ENCODE measurements at places on chromosomes 12 and 14.

DNA sequence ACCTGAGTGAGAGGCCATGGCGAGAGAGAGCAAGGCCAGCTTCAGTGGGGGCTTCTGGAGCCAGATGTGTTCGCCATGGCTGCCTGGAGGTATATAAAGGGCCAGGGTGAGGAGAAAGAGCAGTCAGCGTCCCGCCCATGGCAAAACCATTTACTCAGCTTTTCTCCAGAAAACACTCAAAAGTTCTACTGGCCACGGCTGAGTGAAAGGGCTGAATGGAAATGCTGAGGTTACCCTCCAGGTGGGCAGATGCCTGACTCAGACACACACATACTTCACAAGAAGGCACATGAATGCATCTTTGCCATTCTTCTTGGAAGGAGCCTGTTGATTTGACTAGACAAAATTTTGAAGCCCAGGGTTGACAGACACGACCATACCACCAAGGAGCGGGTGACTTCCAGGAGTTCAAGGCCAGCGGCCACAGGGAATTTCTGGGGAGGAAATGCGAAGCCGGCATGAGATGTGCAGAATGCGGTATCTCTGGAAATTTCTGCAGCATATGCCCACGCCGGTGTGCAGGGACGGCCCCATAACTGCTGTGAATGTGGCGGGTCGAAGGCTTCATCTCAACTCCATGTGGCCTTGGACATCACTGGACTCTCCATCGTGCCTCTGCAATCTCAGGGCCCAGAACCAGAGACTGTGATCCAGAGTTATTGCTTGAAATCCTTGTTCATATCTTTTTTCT lies at the start of gene IL31:
Gene IL31, minus strand, starts transcription at position 67 of the 691 bp plus-strand sequence. Its CDS starts 49 bp downstream, at position 18.
- DNase-seq = no peak

DNA sequence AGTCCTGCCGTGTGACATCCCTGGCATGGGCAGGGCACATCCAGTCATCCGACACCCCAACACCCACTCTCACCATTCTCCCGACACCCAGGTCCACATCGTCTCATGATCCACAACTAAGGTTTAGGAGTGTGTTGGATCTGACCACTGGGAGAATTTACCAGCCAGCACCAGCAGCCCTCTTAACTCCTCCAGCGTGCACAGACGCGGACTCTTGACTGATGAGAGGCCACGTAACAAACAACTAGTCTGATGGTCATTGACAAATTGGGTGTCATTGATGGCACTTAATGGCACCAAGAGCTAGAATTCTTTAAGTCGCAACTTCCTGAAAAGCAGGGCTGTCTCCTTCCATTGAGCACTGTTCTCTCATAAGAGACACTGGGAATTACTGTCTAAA lies 203.0 kb upstream of the SFSWAP start:
- no peak for DNase-seq

- no peak for DNase-seq
Observed at GRCh38 chr14:38887696-38888095, 215.3 kb downstream of the SEC23A start.

DNA sequence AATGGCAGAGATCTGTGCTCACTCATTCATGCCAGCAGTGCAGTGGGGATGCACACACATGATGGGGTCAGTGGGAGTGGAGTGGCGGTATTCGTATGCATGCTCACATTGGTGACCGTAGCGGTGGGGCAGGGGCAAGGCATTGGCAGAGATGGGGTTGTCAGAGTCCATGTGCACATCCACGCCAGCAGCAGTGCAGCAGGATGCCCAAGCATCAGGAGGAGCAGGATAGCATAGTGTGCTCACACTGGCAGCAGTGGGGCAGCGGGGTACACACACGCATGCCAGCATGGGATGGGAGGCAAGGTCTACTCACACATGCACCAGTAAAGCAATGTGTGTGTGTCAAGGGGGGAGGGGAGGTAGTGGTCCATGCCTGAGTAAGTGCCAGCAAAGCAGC lies 89.4 kb upstream of the GARIN6 start:
- no peak for DNase-seq

- DNase-seq = no peak
Observed at GRCh38 chr12:5560265-5560664, 128.4 kb downstream of the NTF3 start.

- DNase-seq = no peak
Observed at GRCh38 chr12:105622846-105623736, 292.6 kb downstream of the C12orf75 start.

DNA sequence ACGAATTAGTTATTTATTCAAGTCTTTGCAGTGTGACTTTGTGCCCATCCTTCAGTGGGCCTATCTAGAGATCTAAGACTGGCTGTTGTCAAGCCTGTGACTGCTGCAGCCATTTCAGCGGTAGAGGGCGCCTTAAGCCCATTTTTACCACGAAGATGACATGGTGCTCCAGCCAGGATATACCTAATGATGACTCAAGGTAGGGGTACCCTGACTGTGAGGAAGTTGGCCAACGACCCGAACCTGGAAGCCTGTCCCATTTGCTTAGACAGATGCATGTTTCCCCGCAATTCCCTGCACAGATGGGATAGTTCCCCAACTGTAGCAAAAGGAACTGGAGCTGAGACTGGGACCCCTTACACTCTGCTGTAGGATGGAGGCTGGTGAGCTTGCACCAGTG lies 41.3 kb downstream of the RAB3IP start:
- DNase-seq = no peak

DNA sequence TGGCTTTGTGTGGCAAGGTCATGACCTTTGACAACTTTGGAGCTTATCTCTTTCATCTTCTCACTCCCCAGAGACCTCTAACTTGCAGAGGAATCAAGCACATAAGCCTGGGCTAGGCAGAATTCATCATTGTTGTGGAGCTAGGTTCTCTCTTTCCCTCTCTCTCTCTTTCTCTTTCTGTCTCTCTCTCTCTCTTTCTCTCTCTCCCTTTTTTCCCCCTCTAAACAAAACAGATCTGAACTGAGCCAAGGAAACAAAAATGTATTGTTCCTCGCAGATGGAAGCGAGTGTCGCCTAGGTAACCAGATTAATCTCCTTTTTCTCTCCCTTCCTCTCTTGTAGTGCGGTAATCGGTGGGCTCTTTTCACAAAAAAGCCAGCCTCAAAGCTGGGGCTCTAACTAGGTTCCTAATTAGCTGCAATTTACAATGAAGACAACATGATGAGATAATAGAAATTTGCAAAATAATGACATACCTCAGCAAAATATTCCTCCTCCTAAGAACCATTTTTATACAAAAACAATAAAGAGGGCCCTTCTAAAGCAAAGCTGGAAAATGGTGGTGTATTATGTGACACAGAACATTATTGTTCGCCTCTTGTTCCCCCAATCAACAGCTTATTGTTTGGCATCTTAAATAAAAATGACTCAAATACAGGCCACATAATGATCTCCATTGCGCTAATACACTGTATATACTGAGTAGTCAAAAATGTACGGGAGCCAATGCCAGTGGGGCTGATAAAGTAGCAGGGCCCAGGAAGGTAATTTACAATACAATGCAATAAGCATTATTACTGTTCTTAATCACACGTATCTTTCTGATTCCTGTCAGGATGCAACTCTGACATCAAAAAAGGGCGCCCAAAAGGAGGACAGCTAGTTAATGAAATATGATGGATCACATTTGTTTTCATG lies 65.7 kb upstream of the SOX5 start:
- DNase-seq = no peak

DNA sequence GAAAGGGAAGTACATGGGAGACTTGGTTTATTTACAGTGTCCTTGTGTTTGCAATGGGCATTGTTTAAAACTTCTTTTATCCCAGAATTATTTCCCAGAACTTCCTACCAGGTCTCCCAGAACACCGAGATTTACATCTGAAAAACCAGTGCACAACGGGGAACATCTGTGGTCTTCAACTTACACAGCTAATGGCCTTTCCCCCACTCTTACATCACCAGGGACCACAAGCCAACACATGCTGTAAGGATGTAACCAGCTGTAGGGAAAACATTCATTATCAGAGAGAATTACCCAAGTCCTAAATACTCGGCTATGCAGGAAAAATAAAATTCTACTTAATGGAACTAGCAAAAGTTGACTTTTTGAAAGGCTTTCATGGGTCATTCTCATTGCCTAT lies 267.6 kb downstream of the DUSP6 start:
- no peak for DNase-seq

DNA sequence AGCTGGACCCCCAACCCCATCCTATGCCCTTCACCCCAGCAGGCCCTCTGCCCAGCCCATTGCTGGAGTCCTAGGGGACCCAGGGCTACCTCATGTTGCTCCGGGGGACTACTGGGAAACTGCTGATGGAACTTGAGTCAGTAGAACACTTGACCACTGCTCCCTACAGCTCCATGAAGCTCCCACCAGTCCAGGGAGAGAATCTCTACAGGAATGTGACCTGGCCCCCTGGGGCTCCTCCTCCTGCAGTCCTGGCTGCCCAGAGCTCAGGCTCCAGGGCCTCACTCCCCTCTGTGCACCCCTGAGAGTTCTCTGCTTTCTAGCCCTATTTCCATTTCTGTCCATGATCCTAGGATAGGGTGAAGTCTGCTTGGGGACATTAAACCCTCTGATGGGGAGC lies 10.8 kb upstream of the AQP2 start:
- no peak for DNase-seq

DNA sequence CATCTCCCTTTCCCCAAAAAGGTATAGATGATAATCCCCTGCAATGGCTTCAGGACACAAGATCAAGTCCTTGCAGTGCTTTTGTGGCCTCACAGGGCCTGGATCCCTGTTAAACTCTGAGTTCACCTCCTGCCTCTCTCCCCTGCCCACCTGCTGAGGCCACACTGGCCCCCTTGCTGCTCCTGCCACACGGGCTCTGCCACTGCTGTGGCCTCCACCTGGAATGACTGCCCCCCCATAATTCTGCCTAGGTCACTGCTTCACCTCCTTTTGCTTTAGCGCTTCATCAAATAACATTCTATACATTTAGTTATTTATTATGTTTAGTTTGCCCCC lies 653 bp upstream of the IFI27 start:
- no peak for DNase-seq

GRCh38 chr12:19033244-19033643 lies 96.3 kb upstream of the PLEKHA5 start:
- DNase-seq = no peak

DNA sequence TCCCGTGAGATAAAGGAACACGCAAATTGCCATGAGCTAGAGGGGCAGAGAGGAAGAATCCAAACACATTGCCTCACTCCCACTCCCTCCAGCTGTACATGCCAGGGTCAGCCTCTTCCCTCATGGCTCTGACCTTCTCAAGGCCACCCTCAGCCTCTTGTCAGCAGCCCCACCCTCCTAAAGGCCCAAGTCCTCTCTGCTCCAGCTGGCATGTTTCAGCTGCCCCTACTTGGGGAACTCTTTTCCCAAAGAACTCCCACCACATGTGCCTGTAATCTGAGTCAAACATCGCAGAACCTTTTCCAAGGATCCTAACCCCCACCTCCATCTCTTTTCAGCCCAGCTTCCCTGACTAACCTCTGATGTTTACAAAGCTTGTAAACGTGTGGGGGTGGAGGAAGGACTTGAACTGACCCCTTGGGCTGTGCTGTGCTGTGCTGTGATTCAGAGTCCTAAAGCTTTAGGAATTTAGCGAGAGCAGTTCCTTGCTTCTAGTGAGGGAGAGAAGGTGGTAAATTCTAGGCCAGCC lies 7.3 kb upstream of the CACNB3 start:
- DNase-seq = no peak

DNA sequence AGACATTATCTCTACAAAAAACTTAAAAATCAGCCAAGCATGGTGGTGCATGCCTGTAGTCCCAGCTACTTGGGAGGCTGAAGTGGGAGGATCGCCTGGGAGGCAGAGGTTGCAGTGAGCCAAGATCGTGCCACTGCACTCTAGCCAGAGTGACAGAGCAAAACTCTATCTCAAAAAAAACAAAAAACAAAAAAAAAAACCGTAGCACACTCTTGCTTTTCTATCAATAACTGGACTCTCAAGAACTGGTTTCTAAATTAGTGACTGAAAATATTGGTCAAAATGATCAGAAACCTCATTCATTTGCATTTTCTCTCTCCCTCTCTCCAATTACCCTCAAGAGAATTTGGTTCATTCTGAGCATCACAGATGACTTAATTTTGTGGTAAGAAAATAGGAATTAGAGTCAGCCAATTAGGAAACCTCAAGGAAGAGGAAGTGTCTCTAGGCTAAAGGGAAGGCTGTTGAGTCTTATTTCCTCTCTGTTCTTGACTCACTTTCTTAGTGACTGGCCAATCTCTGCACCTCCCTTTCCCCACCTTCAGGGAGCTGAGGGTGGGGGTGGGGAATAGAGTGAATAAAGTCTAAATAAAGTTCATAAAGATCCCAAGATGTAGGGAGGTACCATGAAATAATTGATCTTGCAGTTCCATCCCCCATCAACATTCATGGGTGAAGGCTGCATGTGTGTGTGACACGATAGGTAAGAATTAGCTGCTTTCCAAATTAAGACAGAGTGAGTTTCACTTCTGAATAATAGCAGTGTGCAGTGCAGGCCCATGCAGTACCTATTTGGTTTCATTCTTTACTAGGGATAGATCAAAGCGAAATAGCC lies 6.8 kb upstream of the PSMA6 start:
- peak; percentile 74 for DNase-seq

Data from natural killer cell treated with Interleukin-12 subunit alpha and Interleukin-12 subunit beta and Interleukin-15 and Interleukin-18, amount 100 ng/mL, for 72 hours (primary cell).